DMS79 treated with DMSO at 0.1 percent for 48 hours (cell line): ENCODE measurements at places on chromosomes 12 and 14.

GRCh38 chr12:22981711-22982110, 356.7 kb downstream of the ETNK1 start:
- DNase-seq, result no peak

DNA sequence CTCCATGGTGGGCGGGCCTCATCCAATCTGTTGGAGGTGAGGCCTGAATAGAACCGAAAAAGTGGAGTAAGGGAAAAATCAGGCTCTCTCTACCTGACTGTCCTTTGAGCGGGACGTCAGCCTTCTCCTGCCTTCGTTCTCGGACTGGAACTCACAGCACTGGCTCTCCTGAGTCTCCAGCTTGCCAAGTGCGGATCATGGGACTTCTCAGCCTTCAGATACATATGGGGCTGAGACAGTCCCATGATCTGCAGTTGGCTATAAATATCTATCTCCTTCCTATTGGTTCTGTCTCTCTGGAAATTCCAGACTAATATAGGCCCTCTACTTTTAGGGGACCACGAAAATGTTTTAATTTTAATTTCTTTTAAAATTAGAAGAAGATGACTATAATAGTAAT, 29.7 kb upstream of the PLEK2 start:
- DNase-seq, result no peak

DNA sequence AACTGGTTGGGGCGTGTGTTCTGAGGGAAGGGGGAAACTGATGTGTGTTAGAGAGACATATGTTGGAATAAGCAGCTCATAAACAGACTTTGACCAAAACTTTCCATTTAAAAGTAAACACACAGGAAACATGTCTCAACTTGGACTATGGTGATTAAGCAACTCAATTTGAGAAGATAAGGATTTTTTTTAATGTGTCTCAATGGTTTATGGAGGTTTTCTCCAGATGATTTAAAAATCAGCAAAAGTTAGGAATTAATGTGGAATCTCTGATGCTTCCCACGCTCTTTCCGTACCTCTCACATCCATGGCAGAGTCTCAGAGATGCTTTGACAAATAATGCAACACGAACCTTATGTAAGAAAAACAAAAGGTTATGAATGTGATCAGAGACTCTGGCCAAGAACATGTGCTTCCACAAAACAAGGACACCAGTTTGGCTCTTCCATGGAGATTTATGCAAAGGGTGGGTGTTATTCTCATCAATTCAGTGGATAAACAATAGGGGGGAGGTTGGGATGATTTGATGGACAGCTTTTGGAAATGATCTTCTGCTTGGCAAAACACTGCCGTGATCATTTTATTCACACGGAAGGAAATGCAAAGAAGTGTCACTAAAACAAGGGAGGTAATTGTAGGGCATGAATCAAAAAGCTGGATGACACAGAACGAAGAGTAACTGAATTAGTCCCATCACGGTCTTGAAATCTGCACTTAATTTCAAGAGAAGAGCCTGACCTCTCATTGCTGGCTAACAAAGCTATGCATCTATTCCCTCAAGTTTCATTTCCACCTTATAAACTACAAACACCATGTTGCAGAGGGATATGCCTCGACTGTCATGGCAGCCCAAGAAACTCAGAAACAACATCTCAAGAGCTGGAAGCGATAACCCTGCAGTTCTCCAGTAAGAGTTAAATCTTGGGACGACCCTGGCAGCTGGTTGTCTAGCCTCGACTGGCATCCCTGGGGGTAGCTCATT, 76.5 kb downstream of the FOXN3 start:
- no peak for DNase-seq

GRCh38 chr12:29155079-29155478, 6.0 kb downstream of the FAR2 start:
- no peak for DNase-seq

GRCh38 chr14:29799464-29800095, 128.1 kb downstream of the PRKD1 start:
- DNase-seq, result peak; percentile 93
